ENCODE measurements at places on chromosomes 16 and 17. TPM values are rescaled to one million over a fixed set of nuclear protein-coding genes. Genes with fewer than 3 reads are reported as not detected.
A peak's percentile ranks its signal among the peaks of the same experiment; 100 is the strongest.

MYH8 gene
- total RNA-seq = not detected

CMIP gene
- 38.0 TPM for total RNA-seq

FBXW10 gene
- total RNA-seq = not detected

CD79B gene
- total RNA-seq = not detected

KRT12 gene
- total RNA-seq = not detected

AOC3 gene
- total RNA-seq = 1.1 TPM

GRCh38 chr17:69223809-69224208, 4.8 kb downstream of the ABCA10 start:
- peaks cover 5% of the 10 kb centered on the region for H3K36me3 ChIP-seq
- H3K4me3 ChIP-seq = no peak overlapping the region
- peaks cover 15% of the 10 kb centered on the region for H3K4me1 ChIP-seq
- H3K27me3 ChIP-seq = no peaks in the 10 kb centered on the region
- no peak for DNase-seq

GRCh38 chr16:2937170-2937569, 25.4 kb downstream of the FLYWCH1 start:
- no peaks in the 10 kb centered on the region for H3K27me3 ChIP-seq
- H3K36me3 ChIP-seq = peaks cover 38% of the 10 kb centered on the region
- H3K4me3 ChIP-seq = no peak overlapping the region
- H3K4me1 ChIP-seq = no peaks in the 10 kb centered on the region
- no peak for DNase-seq
- H3K27ac ChIP-seq = no peak overlapping the region

GRCh38 chr17:70169709-70170597, 621 bp downstream of the KCNJ2 start:
- H3K4me3 ChIP-seq = peak overlapping the region; percentile 69
- no peak overlapping the region for H3K27ac ChIP-seq
- peaks cover 28% of the 10 kb centered on the region for H3K4me1 ChIP-seq

DNA sequence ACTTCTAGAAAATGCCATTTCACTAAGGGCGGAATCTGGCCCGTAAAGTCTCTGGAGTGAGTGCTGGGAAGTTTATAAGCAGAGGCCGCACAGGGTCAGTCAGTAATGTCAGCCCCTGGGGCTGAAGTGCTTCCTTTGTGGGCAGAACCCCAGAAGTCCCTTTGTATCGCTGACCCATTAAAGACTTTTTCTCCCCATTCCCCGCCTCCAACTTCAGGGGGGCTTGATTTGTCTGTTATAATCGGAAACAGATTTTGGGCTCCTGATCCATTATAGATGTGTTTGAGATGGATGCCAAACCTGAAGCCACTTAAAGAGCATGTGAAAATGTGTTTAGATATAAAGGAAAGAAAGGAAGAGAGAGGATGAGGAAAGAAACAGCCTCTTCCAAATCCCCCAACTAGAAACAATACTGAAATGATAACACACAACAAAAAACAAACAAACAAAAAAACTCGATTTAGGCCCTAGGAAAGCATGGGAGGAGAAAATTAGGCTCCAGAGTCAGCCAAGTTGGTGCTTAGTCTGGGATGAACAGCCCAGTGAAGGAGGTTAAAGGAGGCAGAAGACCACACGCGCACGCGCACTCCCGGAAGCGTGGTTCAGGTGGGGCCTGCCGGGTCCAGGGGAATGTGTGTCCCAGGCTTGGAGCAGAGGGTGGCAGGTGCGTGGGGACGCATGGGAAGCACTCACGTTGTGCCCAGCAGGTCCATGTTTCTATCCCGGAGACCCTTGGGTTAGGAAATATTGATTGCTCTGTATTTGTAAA, 27.1 kb downstream of the MSI2 start:
- peak overlapping the region; percentile 55 for H3K27ac ChIP-seq
- peaks cover 48% of the 10 kb centered on the region for H3K4me1 ChIP-seq
- no peak overlapping the region for H3K4me3 ChIP-seq
- H3K36me3 ChIP-seq = peaks cover 12% of the 10 kb centered on the region
- DNase-seq = no peak
- H3K27me3 ChIP-seq = no peaks in the 10 kb centered on the region

DNA sequence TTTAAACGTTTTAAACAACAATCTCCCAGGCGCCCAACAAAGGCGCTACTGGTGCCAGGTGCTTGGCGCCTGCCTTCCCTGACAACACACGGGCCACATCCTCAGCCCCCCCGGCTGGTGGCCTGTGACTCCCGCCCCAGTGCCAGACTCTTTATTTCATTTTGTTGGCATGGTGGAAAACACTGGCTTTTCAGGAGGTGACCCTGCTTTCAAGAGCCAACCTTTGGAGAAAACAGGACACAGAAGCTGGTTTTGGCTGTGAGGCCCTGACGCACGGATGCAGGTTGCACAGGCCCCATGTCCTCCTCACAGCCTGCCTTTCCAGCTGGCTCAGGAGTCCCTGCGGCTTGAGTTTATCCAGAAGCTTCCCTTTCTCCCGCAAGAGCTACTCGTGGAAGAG, 100.0 kb downstream of the METRNL start:
- H3K27me3 ChIP-seq = no peaks in the 10 kb centered on the region
- peak; percentile 56 for DNase-seq
- no peak overlapping the region for H3K27ac ChIP-seq

GRCh38 chr16:4419402-4419959, 3.1 kb upstream of the CORO7 start:
- H3K36me3 ChIP-seq = no peaks in the 10 kb centered on the region
- H3K27me3 ChIP-seq = no peaks in the 10 kb centered on the region
- peaks cover 13% of the 10 kb centered on the region for H3K4me1 ChIP-seq

- H3K27ac ChIP-seq = no peak overlapping the region
- DNase-seq = no peak
- peaks cover 14% of the 10 kb centered on the region for H3K4me1 ChIP-seq
- H3K36me3 ChIP-seq = no peaks in the 10 kb centered on the region
Observed at GRCh38 chr16:11405331-11406176, 60.3 kb downstream of the RMI2 start.

DNA sequence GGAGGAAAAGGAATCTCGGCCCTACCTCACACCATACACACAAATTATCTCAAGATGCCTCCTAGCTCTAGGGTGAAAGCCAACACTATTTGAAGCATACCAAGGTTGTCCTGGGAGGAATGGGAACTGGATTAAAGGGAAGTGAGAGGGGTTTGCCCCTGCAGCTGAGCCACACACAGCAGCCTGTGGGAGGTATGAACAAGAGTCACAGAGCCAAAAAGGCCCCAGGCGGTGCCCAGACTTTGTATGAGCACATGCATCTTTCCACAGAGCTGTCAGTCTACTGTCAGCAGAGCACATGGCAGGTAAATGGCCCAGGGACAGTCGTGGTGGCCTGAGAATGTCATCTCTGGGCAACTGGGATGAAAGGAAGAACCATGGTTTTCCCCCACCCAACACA, 31.0 kb upstream of the RCVRN start:
- H3K27me3 ChIP-seq = peaks cover 8% of the 10 kb centered on the region
- H3K4me3 ChIP-seq = no peak overlapping the region
- no peak overlapping the region for H3K27ac ChIP-seq
- no peaks in the 10 kb centered on the region for H3K4me1 ChIP-seq
- peaks cover 4% of the 10 kb centered on the region for H3K36me3 ChIP-seq

DNA sequence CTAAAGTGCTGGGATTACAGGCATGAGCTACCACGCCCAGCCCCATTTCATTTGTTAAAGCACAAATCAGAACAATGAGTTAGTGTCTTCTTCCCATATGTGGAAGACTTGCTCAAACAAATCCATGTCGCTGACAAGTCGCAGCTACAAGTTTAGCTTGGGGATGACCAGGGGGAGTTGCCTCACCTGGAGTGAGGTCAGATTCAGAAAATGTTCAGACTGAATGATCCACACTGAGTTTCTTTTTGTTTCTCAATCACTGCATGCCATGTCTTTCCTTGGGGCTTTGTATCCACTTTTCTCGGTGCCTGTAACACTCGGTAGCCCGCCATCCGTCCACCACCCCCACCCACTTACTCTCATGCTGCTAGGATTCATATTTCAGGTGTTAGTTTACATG, 437.3 kb upstream of the DYNLRB2 start:
- no peak for DNase-seq
- H3K36me3 ChIP-seq = no peaks in the 10 kb centered on the region
- H3K4me1 ChIP-seq = peaks cover 11% of the 10 kb centered on the region

DNA sequence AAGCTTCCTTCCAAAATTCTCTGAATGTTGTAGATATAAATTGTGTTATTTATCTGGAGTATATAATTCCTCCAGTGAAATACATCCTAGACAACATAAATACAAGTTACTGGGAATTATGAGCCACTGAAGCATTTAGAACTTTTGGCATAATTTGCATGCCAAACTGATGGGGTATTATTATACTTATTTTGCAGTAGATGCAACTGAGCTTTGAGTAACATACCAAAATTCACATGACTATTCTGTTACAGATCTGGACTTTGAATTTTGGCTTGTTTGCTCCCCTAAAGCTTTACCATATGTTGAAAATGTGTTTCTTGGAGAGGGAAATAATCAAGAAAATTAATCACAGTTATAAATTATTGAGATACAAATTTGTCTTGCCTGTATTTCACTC, 372.5 kb downstream of the CDH11 start:
- H3K27me3 ChIP-seq = no peaks in the 10 kb centered on the region
- no peak overlapping the region for H3K27ac ChIP-seq
- H3K36me3 ChIP-seq = no peaks in the 10 kb centered on the region
- no peak overlapping the region for H3K4me3 ChIP-seq
- H3K4me1 ChIP-seq = peaks cover 34% of the 10 kb centered on the region
- DNase-seq = no peak

GRCh38 chr17:21029036-21029435, 13.8 kb downstream of the USP22 start:
- H3K27me3 ChIP-seq = no peaks in the 10 kb centered on the region
- no peak for DNase-seq
- no peak overlapping the region for H3K4me3 ChIP-seq
- peaks cover 18% of the 10 kb centered on the region for H3K36me3 ChIP-seq

- H3K4me1 ChIP-seq = peaks cover 3% of the 10 kb centered on the region
- H3K27ac ChIP-seq = no peak overlapping the region
- no peaks in the 10 kb centered on the region for H3K27me3 ChIP-seq
- DNase-seq = no peak
- peaks cover 10% of the 10 kb centered on the region for H3K36me3 ChIP-seq
- no peak overlapping the region for H3K4me3 ChIP-seq
Observed at GRCh38 chr16:10752843-10753523, 9.3 kb downstream of the NUBP1 start.

GRCh38 chr16:20051611-20052010, 22.1 kb downstream of the GPR139 start:
- H3K27ac ChIP-seq = no peak overlapping the region
- H3K4me1 ChIP-seq = no peaks in the 10 kb centered on the region
- no peak for DNase-seq
- no peaks in the 10 kb centered on the region for H3K36me3 ChIP-seq

DNA sequence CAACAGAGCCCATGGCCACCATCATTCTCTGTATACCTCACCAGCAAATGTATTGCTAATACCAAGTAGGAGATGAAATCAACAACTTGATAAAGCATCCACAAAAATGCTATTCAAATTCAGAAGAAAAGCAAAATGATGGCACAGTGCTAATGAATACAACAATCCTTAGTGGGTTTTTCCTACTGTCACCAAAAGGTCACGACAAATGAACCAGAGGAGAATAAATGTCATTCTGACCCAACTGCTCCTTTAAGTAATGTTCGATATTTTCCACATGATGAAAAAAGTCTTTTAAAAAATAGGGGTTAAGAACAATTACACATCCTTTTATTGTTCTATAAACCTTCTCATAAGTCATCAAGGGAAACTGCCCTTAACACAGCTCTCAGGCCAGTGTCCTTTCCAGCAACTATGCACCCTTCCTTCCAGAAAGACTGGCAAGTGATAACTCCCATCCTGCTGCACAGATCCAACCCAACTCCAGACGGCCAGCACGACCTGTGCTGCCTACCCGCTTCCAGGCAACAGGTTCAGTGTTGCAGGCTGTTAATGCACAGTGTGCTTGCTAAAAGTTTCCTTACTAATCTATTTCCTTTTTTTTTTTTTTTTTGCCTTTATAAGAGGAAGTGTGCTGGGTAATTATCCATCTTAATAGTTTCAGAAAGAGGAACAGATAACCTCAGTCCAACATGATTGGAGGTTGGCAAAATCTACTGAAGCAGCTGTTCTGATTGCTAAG, 15.4 kb downstream of the FBXO31 start:
- DNase-seq = no peak
- no peaks in the 10 kb centered on the region for H3K27me3 ChIP-seq
- peaks cover 9% of the 10 kb centered on the region for H3K36me3 ChIP-seq

- peaks cover 8% of the 10 kb centered on the region for H3K4me1 ChIP-seq
- no peak overlapping the region for H3K27ac ChIP-seq
- no peaks in the 10 kb centered on the region for H3K36me3 ChIP-seq
- no peak for DNase-seq
Observed at GRCh38 chr17:72185564-72185963, 64.7 kb downstream of the SOX9 start.

DNA sequence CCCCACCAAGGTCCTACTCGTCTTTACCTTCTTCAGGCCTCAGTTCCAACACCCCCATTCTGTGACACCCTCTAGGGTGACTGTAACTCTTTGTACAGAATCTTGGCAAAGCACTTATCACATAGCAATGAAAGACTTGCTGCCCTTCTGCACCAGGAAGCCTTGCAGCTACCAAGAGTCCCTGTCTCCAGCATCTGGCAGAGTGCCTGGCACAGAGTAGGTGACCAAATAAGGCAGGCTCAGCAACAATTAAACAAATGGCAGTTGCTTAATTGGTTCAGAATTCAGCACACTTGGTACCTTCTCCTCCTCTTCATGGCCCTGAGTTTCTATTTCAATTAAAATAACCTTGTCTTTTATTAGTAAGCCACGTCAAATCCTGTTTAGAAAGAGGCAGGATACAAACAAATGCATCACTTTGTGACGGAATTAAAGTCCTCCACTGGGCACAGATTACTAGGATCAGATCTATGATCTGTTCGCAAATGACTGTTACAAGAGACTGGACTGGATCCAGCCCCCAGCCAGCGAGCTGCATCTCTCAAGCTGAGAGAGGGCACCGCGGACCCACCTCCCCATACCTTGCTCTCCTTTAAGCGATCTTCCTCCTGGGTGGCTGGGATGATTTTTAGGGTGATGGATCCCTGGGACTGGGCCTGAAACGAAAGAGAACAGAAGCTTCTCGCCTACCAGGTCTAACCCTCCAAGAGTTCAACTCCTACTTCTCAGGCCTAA, 9.4 kb downstream of the MPP3 start:
- H3K27ac ChIP-seq = no peak overlapping the region
- no peaks in the 10 kb centered on the region for H3K27me3 ChIP-seq
- peaks cover 2% of the 10 kb centered on the region for H3K4me1 ChIP-seq
- no peak overlapping the region for H3K4me3 ChIP-seq

GRCh38 chr16:53892155-53892554, 188.2 kb downstream of the FTO start:
- no peak overlapping the region for H3K4me3 ChIP-seq
- peaks cover 6% of the 10 kb centered on the region for H3K36me3 ChIP-seq
- H3K27ac ChIP-seq = no peak overlapping the region
- peaks cover 44% of the 10 kb centered on the region for H3K4me1 ChIP-seq
- DNase-seq = no peak
- no peaks in the 10 kb centered on the region for H3K27me3 ChIP-seq

Data from osteocyte (in vitro differentiated cells).